ENCODE measurements at places on chromosomes 7 and 10. TPM values are rescaled to one million over a fixed set of nuclear protein-coding genes. Genes with fewer than 3 reads are reported as not detected.

DNA sequence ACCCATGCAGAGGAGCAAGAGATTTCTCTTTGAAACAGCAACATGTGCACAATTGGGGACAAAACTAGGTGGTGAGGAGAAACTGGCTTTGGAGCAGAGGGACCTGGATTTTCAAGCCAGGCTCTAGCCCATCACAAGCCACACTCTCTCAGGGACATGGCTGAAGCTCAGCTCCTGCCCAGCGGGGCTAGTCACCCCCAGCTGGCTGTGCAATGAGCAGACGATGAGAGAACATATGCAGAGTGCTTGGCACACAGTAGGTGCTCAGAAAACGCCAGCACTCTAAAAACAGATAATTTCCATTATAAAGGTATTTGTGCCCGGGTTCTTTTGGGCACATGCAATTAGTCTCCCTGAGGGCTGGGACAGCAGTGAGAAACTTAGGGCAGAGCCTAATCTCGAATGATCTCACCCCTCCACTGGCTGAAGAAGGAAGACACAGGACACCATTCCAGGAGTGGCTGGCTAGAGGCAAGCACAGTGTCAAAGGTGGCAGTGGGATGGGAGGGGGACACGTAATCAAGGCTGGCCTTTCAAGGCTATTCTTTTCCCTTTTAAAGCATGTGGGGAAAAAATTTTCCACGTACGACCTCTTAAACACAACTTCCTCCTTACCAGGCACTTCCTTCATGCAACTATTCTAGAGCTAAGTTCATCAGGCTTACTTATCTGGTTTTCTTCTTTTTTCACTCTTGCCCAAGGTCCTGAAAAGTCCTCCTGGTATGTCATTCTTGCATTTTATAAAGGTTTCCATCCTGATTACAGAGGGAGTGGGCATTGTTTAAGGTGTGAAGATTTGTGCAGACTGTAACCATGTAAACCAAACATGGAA is 15.1 kb downstream of the FAM53B start:
- DNase-seq = no peak
- H3K36me3 ChIP-seq = no peaks in the 10 kb centered on the region
- H3K4me3 ChIP-seq = no peak overlapping the region
- H3K27ac ChIP-seq = no peak overlapping the region
- no peaks in the 10 kb centered on the region for H3K4me1 ChIP-seq

DNA sequence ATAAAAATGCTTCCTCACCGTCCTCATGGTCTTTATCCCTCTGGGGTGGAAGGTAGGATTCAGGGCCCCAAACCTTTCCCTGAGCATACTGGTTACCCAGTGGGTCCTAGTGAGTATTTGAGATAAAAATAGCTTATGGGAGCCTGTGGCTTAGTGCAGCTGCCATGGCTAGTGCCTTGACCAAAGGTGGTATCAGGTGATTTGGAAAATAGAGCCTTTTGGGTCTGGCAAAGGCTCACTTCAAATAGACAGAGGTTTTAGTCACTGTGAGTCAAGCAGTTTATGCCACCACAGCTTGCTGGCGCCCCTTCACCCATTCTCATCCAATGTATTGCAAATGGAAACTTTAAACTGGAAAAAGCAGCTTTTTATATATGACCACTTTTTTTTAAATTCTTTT is 30.4 kb downstream of the PLAU start:
- DNase-seq = no peak
- H3K27me3 ChIP-seq = no peaks in the 10 kb centered on the region
- H3K4me1 ChIP-seq = peaks cover 14% of the 10 kb centered on the region
- H3K4me3 ChIP-seq = no peak overlapping the region
- H3K27ac ChIP-seq = no peak overlapping the region
- H3K36me3 ChIP-seq = no peaks in the 10 kb centered on the region

FMC1 gene
- 11.5 TPM for total RNA-seq

GRCh38 chr7:45980181-45980905 is 59.3 kb upstream of the IGFBP3 start:
- H3K4me1 ChIP-seq = no peaks in the 10 kb centered on the region
- no peaks in the 10 kb centered on the region for H3K36me3 ChIP-seq
- no peaks in the 10 kb centered on the region for H3K27me3 ChIP-seq
- no peak overlapping the region for H3K27ac ChIP-seq
- DNase-seq = no peak
- H3K4me3 ChIP-seq = no peak overlapping the region

GRCh38 chr7:69318794-69319193 is 279.5 kb upstream of the AUTS2 start:
- peak; percentile 55 for DNase-seq
- no peak overlapping the region for H3K4me3 ChIP-seq
- H3K4me1 ChIP-seq = no peaks in the 10 kb centered on the region
- H3K27ac ChIP-seq = no peak overlapping the region

- DNase-seq = no peak
- peaks cover 8% of the 10 kb centered on the region for H3K27me3 ChIP-seq
- no peak overlapping the region for H3K27ac ChIP-seq
- H3K4me1 ChIP-seq = no peaks in the 10 kb centered on the region
- no peak overlapping the region for H3K4me3 ChIP-seq
Observed at GRCh38 chr7:155486783-155487508, 29.0 kb downstream of the EN2 start.

TMEM60 gene
- 13.4 TPM for total RNA-seq

STAG3 gene
- total RNA-seq = 2.4 TPM

LEP gene
- not detected for total RNA-seq

DNA sequence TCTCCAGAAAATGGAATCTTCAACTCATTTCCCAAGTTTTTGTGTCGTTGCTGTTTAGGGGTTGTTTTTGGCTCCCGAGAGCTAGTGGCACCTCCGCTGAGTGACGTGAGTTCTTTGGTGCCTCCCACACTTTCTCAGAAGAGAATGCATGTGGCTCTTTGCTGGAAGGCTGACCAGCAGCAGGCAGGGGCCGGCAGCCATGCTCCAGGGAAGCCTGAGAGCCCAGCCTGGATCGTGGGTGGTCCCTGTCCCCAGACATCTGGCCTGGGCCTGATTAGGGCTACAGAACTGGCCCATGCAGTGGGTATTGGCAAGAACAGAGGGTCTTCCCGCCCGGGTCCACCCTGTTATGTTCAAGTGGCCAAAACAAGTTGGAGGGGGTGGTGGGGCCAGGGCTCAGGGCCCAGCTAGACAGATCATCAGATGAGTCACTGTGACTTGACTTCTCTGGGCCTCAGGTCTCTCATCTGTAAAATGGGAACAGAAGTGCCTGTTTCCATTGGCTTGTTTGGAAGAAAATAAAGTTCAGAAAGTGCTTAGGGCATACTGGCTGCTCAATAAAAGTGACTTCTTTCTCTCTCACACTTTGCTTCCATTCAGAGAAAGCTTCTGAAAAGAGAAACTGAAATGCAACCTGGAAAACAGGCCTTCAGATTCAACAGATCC is 83.1 kb downstream of the STRA8 start:
- no peaks in the 10 kb centered on the region for H3K27me3 ChIP-seq
- no peak for DNase-seq
- no peaks in the 10 kb centered on the region for H3K36me3 ChIP-seq
- H3K4me3 ChIP-seq = no peak overlapping the region

ADCYAP1R1 gene
- total RNA-seq = 0.11 TPM

TRIP6 gene
- 114 TPM for total RNA-seq

DNA sequence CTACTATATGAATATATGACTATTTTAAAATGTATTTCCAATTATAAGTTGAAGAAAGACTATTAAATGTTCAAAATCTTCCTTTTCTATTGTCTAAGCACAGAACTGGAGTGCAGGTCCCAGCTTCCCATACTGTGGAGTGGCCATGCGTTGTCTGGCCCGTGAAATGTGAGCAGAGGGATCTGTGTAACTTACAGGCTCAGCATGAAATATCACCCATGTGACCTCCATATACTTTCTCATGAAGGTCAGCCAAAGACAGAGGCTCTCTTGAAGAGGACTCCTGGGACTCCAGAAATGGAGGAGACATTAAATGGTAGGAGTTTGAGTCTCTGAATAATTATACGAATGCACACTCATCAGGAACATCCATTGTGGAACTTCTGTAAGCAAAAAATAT is 92.4 kb upstream of the CAV2 start:
- H3K4me1 ChIP-seq = peaks cover 29% of the 10 kb centered on the region
- peak overlapping the region; percentile 17 for H3K27ac ChIP-seq
- no peak overlapping the region for H3K4me3 ChIP-seq
- no peaks in the 10 kb centered on the region for H3K27me3 ChIP-seq

SPDYE16 gene
- total RNA-seq = not detected

ZFAND2A gene
- total RNA-seq = 26.1 TPM

DNA sequence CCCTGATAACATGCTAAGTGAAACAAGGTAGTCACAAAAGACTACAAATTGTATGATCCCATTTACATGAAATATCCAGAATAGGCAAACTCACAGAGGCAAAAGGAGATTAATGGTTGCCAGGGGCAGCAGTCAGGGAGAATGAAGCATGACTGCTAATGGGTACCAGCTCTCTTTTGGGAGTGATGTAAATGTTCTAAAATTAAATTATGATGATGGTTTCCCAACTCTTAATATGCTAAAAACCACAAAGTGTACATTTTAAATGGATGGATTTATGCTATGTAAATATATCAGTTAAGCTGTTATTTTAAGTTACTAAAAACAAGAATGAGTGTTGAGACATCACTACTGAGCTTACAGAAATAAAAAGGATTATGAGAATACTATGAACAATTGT is 12.6 kb downstream of the CYP51A1 start:
- no peaks in the 10 kb centered on the region for H3K27me3 ChIP-seq
- no peak overlapping the region for H3K4me3 ChIP-seq
- no peak overlapping the region for H3K27ac ChIP-seq
- no peaks in the 10 kb centered on the region for H3K4me1 ChIP-seq

GRCh38 chr7:3558400-3558799 is 257.3 kb downstream of the SDK1 start:
- no peaks in the 10 kb centered on the region for H3K36me3 ChIP-seq
- no peak overlapping the region for H3K4me3 ChIP-seq
- H3K27me3 ChIP-seq = no peaks in the 10 kb centered on the region
- H3K4me1 ChIP-seq = peaks cover 14% of the 10 kb centered on the region
- no peak overlapping the region for H3K27ac ChIP-seq

GRCh38 chr7:96198047-96198636 is 123.8 kb downstream of the SLC25A13 start:
- no peaks in the 10 kb centered on the region for H3K36me3 ChIP-seq
- no peak overlapping the region for H3K27ac ChIP-seq
- no peaks in the 10 kb centered on the region for H3K27me3 ChIP-seq
- no peak for DNase-seq
- H3K4me1 ChIP-seq = no peaks in the 10 kb centered on the region
- no peak overlapping the region for H3K4me3 ChIP-seq

- H3K27ac ChIP-seq = no peak overlapping the region
- no peaks in the 10 kb centered on the region for H3K27me3 ChIP-seq
- DNase-seq = no peak
- no peaks in the 10 kb centered on the region for H3K36me3 ChIP-seq
- H3K4me3 ChIP-seq = no peak overlapping the region
- no peaks in the 10 kb centered on the region for H3K4me1 ChIP-seq
Observed at GRCh38 chr10:58967551-58968388, 208.7 kb upstream of the PHYHIPL start.

DNA sequence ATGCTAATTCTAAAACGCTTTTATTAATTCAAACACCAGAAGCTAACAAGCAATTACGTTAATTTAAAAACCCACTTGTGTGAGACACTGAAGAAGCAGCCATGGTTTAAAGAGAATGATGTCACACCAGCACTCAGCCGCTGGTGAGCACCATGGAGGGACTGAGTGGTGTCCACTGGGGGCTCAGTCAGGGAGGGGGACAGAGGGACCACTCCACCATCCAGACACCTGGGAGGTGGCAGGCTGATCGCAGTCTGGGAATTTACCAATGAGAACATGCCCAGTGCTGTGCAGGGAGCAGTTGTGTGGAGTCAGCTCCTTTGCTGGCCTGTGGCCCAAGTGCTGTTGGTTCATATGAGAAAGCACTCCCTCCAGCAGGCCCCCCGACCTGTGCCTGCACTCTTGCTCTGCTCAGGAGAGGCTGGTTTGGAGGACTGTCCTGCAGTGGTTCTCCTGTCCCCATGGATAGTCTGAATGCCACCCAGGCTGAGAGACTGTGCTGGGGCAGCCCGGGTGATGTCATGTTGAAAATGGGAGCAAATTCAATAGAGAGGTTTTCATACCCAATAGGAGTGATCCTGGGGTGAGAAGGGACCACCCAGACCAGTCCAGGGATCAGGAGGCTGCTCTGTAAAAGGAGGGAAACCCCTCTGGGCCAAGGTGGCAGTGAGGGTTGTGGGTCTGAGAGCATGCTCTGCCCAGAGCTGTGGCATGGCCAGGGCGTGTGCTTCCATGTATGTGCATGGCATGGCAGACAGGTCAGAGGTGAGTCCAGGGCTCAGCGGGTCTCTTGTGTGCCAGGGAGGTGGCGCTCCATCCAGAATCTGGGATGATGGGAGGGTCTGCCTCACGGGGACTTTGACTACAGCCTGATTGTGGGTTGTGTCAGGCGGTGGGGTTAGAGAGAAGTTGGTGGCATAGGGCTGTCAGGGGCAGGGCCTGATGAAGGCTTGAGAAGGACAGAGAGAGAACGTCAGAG is 12.7 kb downstream of the ADCY1 start:
- H3K27me3 ChIP-seq = no peaks in the 10 kb centered on the region
- H3K4me3 ChIP-seq = no peak overlapping the region
- H3K27ac ChIP-seq = no peak overlapping the region
- no peak for DNase-seq
- H3K36me3 ChIP-seq = no peaks in the 10 kb centered on the region

GRCh38 chr10:87818505-87819288 is 671 bp upstream of the ATAD1 start:
- peak; percentile 35 for DNase-seq
- no peak overlapping the region for H3K27ac ChIP-seq
- peaks cover 7% of the 10 kb centered on the region for H3K36me3 ChIP-seq

CPA2 gene
- total RNA-seq = 0.26 TPM

- H3K4me3 ChIP-seq = no peak overlapping the region
- H3K27me3 ChIP-seq = peaks cover 5% of the 10 kb centered on the region
- H3K27ac ChIP-seq = no peak overlapping the region
- no peaks in the 10 kb centered on the region for H3K4me1 ChIP-seq
- H3K36me3 ChIP-seq = no peaks in the 10 kb centered on the region
- no peak for DNase-seq
Observed at GRCh38 chr10:104867966-104868598, 227.0 kb downstream of the SORCS3 start.

- no peaks in the 10 kb centered on the region for H3K36me3 ChIP-seq
- no peak for DNase-seq
- no peak overlapping the region for H3K4me3 ChIP-seq
Observed at GRCh38 chr10:76111986-76112825, 680.8 kb downstream of the LRMDA start.
